ENCODE measurements at places on chromosomes 11 and 22.
A peak's percentile ranks its signal among the peaks of the same experiment; 100 is the strongest.

- no peak for DNase-seq
These were observed 673 bp upstream of the SCUBE2 start for GRCh38 chr11:9092072-9092471.

GRCh38 chr11:977830-978720, 52.4 kb downstream of the AP2A2 start:
- DNase-seq: no peak

GRCh38 chr11:84671325-84671999, 955.7 kb downstream of the DLG2 start:
- DNase-seq: no peak

GRCh38 chr22:46046299-46046685, 69.3 kb upstream of the WNT7B start:
- DNase-seq: no peak

DNA sequence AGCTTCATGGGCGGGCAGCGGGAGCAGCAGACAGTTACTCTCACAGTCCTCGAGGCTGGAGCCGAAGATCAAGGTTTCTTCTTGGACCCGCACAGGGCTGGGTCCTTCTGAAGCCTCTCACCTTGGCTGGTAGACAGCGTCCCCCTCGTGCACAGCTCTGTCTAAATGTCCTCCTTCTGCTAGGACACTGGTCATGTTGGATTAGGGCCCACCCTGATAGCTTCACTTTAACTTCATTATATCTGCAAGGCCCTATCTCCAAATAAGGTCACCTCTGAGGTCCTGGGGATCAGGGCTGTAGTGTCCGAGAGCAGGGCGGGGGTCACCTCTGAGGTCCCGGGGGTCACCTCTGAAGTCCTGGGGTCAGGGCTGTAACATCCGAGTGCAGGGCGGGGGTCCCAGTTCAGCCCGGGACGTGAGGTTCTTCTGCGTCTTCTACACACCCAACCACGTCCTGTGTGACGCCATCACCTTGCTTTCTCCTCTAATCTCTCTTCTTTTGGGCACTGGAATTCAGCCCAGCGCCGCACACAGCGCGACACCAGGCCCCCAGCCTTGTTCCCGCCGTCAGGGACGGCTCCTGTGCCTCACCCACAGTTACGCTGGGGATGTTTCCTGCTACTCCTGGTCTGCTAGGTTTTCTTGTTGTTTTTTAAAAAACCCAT, 34.1 kb upstream of the TOLLIP start:
- no peak for DNase-seq

GRCh38 chr11:62665599-62666258, 617 bp downstream of the CSKMT start:
- peak; percentile 79 for DNase-seq

- peak; percentile 52 for DNase-seq
These were observed 4.3 kb downstream of the SIAE start for GRCh38 chr11:124669193-124669592.

- DNase-seq: no peak
These were observed 125.9 kb downstream of the TEAD1 start for GRCh38 chr11:12800032-12800671.

- no peak for DNase-seq
These were observed 1098.0 kb downstream of the BRD1 start for GRCh38 chr22:48729499-48730171.

DNA sequence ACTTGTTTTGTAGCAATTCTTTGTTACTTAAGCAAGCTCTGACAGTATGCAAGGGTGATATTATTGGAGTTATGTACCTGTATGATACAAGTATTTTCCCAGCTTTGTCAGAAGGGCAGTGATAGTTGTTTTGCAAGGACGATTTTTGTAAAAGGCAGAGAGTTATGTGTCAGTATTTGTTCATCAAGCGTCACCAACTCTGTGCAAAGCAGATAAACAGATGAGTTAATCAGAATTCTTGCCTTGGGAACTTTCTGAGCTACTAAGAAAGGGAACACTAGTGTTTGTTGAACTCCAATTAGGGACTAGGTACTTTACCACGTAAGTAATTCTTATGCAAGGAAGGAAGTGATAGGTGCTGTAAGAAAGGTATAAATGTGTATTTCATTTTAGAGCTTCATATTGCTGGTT, 1.4 kb downstream of the USP47 start:
- DNase-seq: peak; percentile 31

DNA sequence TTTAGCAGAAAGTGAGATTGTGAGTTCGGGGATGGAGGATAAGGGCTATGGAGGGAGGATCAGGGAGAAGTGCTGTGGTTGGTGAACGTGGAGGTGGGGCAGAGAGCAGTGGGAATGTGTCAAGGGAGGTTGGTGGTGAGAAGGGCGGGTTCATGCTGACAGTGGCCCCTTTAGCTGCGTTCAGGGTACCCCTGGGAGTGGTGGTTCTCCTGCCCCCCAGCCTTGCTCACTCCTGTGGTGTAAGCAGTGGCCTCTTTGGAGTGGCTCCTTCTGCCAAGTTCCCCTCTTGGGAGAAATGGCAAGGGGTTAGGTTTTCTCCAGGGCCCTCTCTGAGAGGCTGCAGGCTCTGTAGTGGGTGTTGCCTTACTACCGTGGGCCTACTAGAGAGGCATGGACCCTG, 16.1 kb upstream of the NECTIN1 start:
- no peak for DNase-seq

- DNase-seq: no peak
These were observed 1.1 kb downstream of the ATL3 start for GRCh38 chr11:63670096-63670432.

GRCh38 chr11:65525546-65526480, 930 bp downstream of the SCYL1 start:
- no peak for DNase-seq

GRCh38 chr22:39300186-39300830, 19.1 kb downstream of the RPL3 start:
- no peak for DNase-seq

DNA sequence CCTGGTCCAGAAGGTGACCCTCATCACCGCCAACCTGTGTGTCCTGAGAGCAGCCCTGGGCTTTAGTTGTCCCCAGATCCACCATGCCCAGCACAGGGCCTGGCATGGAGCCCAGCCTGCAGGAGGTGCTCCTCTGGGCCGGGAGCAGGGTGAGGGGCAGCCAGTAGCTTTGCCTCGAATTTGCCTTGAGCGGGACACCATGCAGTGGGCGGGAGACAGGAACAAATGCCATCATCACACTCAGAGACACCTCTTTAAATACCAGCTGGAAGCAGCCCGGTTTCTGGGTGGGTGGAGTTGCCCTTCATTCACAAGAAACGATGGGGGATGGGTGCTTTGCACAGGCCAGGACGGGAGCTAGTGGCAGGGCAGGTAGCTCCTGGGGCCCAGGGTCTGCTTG, 19.3 kb downstream of the FLRT1 start:
- no peak for DNase-seq

GRCh38 chr11:9320047-9320446, 5.7 kb upstream of the TMEM41B start:
- DNase-seq: no peak

Data from hematopoietic multipotent progenitor cell (in vitro differentiated cells).